ENCODE measurements at places on chromosomes 4 and X.
A peak's percentile ranks its signal among the peaks of the same experiment; 100 is the strongest.

DNA sequence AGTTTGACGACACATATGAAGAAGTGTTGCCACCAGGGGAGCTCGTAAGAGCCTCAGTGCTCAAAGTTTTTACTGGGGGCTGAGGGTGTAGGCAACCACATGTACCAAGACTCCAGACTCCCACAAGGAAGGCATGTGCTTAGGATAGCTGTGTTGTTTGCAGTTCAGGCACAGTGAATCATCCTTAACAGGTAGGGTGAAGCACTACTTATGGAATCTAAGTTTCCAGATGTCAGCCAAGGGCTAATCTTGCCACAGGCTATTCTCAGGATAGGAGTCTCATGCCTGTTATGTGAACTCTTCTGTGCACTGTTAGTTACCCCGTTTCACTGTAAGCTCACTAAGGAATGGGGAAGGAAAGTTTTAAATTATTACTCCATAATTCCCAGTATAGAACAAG, 202.6 kb downstream of the TMA16 start:
- DNase-seq: no peak

DNA sequence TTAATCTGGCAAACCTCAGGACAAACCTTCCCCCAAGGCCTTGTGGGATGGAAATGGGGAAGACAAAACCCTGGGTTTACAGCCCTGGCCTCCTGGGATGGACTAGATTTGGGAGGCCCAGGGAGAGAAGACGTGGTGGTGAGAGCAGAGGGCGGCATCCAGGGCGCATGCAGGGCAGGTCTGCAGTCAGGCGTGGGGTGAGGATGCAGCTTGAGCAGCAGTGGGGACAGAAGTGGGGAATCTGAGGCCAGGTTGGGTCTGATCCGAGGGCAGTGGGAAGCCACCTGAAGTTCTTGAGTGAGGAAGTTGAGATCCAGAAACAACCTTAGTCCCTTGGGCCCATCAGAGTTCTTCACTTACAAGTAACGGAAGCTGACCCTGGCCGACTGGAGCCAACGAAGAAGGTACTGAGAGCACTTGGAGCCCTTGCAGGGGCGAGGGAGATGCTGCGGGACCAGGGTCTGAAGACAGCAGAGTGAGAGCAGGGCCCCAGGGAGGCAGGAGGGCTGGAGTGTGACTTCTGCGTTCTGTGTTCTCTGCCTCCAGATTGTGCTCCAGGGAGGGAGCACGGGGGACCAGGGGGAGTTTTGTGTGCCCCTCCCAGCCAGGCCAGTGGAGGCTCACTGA, 42.0 kb upstream of the GPR78 start:
- DNase-seq: no peak

- DNase-seq: no peak
Measured at GRCh38 chr4:84001876-84002569, 466.1 kb downstream of the GPAT3 start.

- no peak for DNase-seq
Measured at GRCh38 chrX:55119712-55120111, 30.9 kb downstream of the PAGE2 start.

DNA sequence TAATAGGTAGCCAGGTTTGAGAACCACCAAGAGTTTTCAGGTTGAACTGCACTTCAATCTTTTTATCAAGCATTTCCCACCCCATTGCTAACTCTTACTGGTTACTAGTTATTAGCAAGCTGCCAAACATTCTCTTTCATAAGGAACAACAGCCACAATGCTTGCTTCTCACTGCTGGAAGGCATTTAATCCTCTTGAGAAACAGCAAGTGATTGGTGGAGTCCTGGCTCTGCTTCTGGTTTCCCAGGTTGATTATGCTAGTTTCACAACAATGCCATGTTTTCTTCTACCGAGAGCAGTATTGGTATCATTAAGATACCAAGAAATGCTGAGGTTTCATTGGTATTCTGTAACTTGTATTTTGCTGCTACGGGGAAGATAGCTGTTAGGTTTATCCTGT, 32.2 kb upstream of the TXLNG start:
- DNase-seq: no peak

- DNase-seq: no peak
Measured at GRCh38 chr4:5267408-5267807, 216.1 kb downstream of the STK32B start.

DNA sequence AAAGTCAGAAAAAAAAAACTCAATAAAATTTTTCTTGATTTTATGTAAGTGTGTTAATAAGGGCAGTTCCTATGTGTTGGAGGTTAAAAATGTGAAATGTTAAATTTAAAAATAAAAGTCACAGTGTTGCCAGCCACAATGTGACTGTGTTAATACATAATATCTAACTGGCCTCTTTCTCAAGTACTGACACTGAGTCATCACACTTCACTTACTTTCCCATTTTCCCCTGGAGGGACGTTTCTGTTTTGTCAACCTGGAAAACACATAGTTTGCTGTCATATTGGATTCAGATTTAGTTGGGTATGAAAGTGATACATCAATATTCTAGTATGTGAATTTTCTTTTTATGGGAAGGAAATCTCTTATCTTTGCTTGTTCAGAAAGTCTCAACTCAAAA, 46.4 kb downstream of the ARHGEF38 start:
- no peak for DNase-seq

DNA sequence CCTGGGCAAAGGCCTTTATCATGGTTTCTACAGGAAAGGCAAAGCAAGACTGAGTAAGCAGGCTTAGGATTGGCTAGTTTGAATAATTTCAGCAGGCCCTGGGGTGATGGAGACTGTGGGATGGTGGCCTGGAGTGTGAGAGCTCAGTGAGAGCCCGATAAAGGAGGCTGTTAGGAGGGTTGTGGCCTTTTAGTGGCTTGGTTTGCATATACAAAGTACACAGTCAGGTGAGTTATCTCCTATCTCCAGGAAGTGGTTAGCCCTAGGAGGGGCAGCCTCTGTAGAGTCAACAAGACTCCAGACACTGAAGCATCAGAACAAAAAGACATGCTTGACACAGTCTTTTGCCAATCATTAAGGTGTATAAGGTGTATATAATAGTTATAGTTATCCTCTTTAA, 157.2 kb downstream of the CFAP299 start:
- no peak for DNase-seq

DNA sequence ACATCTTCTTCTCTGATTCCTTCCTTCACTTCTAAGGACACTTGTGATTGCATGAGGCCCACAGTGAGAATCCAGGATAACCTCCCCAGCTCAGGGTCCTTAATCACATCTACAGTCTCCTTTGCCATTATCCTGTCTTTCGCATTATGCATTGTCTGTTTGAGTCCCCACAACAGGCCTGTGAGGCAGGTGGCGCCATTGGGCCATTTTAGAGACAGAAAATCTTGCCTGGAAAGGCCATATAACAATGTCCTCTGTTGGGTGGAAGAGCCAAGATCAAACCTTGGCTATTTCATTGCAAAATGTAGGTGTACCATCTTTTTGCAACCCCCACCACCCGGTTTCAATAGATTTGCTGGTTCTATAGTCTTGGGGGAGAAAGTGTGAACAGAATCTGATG, 11.8 kb upstream of the DCUN1D4 start:
- no peak for DNase-seq

GRCh38 chr4:132691668-132692067, 457.4 kb upstream of the PCDH10 start:
- DNase-seq: no peak

DNA sequence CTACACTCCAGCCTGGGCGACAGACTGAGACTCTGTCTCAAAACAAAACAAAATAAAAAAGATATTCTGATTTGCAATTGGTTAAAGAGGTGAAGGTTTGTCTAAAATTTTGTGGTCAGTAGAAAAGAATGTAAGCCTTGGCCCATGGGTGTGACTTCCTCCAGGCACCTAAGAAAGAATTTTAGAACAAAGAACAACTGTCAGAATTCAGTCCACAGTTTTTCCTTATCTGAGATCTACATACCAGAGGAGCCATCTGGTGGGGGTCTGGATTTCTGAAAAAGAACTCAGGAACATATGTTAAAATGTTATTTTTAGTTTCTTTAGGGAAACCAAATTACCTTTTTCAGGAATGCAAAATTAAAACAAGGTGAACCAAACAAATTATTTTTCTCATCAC, 434.1 kb downstream of the ANKRD50 start:
- peak; percentile 63 for DNase-seq

GRCh38 chr4:119510395-119511149, 118.0 kb downstream of the PDE5A start:
- DNase-seq: no peak

DNA sequence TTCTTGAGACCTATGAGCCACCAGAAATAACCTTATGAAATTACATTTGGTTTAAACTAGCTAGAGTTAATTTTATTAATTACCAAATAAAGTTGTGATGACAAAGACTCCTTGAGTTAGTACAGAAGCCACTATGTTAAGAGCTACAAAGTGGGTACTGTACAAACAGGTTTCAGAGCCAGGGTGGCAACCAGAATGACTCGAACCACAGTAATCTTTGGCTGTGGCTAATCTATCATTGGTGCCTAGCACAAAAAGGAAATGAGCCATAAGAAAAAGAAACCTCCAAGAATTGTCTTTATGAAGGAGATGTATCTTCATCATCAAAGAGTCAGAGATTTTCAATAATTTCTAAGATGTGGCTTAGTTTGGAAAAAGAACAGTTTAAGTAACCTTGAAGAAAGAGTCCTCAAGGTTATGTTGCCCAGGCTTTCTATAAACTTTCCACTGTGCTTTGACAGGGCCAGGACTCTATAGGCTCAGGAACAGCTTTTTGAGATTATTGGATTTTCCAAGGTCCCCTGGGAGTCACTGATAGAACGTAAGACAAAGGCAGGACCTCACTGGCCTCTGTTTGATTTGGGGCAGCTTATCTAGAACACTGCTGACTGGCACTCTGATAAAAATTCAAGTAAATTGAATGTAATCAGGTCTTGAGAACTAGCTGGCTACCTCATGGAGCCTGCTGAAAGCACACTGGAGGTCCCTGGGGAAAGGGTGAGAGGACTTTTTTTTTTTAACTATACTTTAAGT, 777.7 kb downstream of the STIM2 start:
- DNase-seq: no peak

- DNase-seq: no peak
Measured at GRCh38 chr4:10716163-10716562, 31.6 kb upstream of the CLNK start.
